Gastroesophageal sphincter (tissue), 4 donors: ENCODE measurements at places on chromosomes 6 and 20. TPM values are rescaled to one million over a fixed set of nuclear protein-coding genes. Genes with fewer than 3 reads are reported as not detected.
A peak's percentile ranks its signal among the peaks of the same experiment; 100 is the strongest.

GRCh38 chr6:18439581-18439980, 52.4 kb downstream of the RNF144B start:
- no peak for ATAC-seq

The MAP1LC3A gene
- 96.0 TPM for total RNA-seq

DNA sequence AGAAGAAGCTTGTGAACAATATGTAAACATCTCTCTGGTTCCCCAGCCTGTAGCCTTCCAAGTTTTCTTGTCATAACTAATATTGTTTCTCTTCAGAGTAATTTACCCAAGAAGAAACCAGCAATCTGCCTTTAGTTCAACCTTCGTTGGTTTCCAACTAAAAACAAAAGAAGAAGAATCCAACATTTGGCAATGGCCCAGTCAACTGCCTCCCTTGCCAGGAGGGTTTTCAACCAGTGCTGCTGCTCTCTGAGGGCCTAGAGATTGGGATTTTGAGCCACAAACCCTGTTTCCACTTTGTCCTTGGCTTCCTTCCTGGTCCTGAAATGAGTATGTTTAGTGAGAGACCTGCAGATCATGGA, 395.8 kb upstream of the CNR1 start:
- no peak for ATAC-seq

DNA sequence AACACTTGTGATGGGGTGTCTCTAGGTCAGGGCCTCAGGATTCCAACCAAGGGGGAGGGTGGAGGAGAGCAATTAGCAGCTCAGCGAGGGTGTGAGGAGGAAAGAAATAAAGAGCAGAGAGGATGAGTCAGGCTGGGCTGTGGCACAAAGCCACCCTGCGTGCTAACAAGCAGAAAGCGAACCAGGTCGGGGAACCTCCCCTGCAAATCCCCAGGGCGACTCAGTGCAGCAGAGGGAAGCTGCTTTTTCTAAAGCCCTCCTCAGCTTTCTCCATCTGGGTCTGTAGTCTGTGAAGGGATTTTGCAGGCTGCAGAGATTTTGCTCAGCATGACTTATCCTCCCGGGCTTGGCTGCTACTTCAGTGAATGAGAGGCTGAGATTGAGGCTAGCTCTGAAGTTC, 6.6 kb upstream of the SPO11 start:
- no peak for ATAC-seq

- ATAC-seq: peak; percentile 77
These were observed 29.7 kb downstream of the RPP40 start for GRCh38 chr6:4973982-4974745.

- no peak for ATAC-seq
These were observed 367.2 kb downstream of the ARHGAP18 start for GRCh38 chr6:129342796-129343195.

GRCh38 chr6:44771647-44772415, 384.3 kb downstream of the CDC5L start:
- no peak for ATAC-seq

DNA sequence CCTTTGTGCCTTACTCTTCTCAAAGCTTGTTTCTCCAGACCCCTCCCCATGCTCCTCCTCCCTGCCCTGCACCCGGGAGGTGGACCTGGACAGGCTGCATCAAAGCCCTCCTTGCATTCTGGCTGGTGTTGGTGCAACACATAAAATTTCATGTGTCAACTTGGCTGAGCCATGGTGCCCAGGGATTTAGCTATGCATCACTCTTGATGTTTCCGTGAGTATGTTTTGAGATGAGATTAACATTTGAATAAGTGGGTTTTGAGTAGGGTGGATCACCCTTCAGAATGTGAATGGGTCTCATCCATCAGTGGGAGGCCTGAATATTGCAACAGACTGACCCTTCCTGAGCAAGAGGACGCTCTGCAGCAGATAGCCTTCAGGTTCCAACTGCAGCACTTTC, 4.4 kb upstream of the OCSTAMP start:
- ATAC-seq: no peak

GRCh38 chr6:2911171-2911570, 8.1 kb upstream of the SERPINB9 start:
- ATAC-seq: no peak

The ANKRD66 gene
- total RNA-seq: not detected

The PAK5 gene
- not detected for total RNA-seq
